ENCODE measurements at places on chromosomes 2 and 18. TPM values are rescaled to one million over a fixed set of nuclear protein-coding genes. Genes with fewer than 3 reads are reported as not detected.

The OTOS gene
- not detected for total RNA-seq

The KIF5C gene
- 23.9 TPM for total RNA-seq

The SCN1A gene
- total RNA-seq: not detected

GRCh38 chr2:236748801-236749200 lies 179.2 kb downstream of the ACKR3 start:
- DNase-seq: no peak

The SLC38A11 gene
- not detected for total RNA-seq

DNA sequence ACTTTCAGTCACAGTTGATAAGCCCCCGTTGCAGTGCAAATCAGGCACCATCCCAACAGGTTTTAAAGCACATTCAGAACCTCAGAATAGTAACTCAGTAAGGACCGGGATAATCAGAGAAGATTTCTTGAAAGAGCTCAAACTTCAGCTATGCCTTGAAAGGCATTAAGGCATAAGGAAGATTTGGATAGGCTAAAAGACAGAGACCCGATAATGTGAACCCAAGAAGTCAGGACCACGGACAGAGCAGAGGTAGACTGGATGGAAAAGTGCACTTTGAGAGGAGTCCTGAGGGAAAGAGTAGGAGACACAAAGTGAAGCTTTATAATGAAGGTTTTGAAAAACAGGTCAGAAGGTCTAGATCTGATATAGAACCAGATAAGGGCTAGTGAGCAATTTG lies 36.9 kb upstream of the KLF7 start:
- no peak for DNase-seq

DNA sequence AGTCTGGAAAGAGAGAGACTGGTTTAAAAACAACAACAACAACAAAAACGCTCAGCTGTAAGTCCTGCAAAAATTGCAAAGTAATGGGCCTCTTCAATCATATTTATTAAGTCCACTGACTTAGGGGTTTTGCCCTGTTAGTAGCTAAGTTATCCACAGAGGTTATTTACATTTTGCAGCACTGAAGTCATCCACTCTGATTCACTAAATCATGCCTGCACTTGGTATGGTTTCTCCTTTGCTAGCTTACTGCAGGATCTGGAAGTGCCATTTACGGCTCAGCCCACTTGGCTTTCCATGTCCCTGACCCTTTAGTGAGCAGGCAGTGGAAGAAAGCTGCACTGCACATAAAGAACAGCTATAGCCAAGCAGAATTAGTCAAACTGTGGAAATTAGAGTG lies 484.4 kb downstream of the NRXN1 start:
- no peak for DNase-seq

The RBM44 gene
- total RNA-seq: 1.9 TPM

- DNase-seq: no peak
Observed at GRCh38 chr2:1618191-1618961, 125.9 kb downstream of the PXDN start.

- DNase-seq: no peak
Observed at GRCh38 chr2:109118321-109118720, 10.7 kb upstream of the SH3RF3 start.

- DNase-seq: no peak
Observed at GRCh38 chr18:26700728-26701127, 152.4 kb upstream of the KCTD1 start.

The AQP12A gene
- not detected for total RNA-seq

DNA sequence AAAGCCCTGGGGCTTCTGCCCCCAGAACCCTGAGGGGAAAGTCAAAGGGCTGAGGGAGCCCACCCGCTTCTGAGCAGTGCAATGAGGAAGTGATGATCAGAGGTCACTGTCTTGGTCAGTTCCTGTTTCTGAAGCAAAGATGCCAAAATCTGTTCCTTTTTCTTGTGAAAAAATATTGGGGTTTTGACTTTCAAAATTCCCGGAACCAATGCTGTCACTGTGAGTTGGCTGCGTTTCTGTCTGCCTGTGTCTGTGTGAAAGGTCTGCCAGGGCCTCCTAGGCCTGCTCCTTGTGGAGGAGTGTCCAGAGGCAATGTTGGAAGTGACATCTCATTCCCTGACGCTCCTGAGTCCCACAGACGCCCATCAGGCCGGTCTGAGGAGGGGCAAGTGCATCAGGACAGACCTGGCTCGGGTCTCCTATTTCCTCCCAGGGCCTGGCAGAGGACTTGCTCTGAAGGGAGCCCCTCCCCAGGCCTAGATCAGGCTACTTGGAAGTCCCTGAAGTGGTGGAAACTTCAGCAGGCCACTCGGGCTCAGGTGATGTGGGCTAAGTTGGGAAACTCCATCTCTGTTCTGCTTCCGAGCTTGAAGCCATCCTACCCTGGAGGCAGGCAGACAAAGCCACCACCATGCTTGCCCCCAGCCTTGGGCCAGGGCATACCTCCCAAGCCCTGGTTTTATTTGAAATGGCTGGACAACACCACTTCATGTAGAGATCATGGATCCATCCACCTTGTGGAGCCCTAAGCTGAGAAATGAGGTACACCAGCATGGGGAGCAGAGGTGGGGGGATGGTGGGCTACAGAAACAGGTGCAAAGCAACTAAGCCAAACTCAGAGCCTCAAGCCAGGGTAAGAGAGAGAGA lies 51.0 kb downstream of the PKDCC start:
- no peak for DNase-seq

DNA sequence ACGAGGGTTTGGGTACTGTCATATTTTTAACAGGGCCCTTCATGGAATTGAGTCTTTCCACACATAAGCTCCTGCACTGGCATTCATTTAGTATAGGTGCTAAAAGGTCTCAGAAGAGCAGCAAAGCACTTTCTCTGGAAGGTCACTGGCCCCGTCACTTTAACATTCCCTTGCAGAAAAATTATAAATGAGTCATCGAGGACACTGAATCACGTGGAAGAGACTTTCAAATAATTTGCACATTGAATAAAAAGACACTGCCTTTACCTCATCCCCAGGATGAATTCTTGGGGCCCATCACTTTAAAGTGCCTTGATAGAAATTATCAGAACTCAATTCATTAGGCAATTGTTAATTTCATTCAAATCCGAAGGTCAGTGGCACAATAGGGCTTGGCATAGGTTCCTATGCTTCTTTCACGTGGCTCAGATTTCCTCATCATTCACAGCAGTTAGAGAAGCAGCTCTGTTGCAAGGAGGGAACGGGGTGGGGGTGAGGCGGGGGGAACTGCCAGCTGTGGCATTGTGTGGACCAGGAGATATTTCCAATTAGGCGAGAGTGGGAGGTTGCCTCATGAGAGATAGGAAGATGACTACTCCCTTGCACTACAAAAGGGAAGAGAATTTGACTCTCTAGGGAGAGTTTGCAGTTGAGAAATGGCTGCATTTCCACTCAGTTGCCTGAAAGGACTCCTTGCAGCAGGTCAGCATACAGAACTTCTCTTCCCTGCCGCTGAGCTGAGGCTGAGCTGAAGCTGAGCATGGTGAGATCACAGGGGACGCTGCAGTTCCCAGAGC lies 86.3 kb upstream of the NPAS2 start:
- no peak for DNase-seq

GRCh38 chr2:84861539-84861938 lies 19.3 kb downstream of the TRABD2A start:
- no peak for DNase-seq

DNA sequence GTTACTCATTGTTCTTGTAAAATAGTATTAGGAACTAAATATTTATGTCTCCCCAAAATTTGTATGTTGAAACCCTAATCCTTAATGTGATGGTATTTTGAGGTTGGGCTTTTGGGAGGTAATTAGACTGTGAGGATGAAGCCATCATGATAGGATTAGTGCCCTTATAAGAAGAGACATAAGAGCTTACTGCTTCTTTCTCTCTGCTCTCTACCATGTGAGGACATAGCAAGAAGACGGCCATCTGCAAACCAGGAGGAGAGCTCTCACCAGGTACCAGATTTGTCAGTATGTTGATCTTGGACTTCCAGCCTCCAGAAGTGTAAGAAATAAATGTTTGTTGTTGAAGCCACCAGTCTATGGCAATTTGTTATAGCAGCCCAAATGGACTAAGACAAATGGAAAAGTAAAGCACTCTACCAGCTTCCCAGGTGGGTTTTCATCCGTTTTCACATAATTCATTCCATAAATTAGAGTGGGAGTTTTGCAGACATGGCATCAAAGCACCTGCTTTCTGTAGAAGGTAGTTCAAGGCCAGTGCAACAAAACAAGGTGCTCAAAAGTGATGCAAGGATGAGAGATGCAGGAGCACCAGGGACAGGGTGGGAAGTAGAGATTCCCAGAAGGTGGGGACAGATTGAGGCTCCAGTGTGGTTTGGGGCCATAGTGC lies 70.7 kb downstream of the MYCN start:
- DNase-seq: no peak

The CYTIP gene
- 460 TPM for total RNA-seq

The CD8B2 gene
- 0.62 TPM for total RNA-seq
